ENCODE measurements at places on chromosomes 2 and 18.

DNA sequence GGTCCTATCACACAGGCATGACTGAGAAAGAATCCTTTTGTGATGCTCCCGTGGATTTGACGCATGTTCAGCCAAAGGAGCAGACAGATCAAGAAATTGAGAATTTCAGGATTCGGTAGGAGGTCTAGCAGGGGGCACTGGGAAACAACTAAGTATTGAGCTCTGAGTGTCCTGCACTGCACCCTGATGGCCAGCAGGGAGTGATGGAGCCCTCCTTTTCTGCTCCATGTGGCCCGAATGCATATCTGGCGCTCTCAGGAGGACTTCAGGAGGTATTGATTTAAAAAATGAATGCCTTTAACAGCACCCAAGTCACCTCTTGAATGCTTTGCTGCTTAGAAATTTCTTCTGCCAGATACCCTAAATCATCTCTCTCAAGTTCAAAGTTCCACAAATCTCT is 58.0 kb downstream of the ZNF519 start:
- no peak for DNase-seq

DNA sequence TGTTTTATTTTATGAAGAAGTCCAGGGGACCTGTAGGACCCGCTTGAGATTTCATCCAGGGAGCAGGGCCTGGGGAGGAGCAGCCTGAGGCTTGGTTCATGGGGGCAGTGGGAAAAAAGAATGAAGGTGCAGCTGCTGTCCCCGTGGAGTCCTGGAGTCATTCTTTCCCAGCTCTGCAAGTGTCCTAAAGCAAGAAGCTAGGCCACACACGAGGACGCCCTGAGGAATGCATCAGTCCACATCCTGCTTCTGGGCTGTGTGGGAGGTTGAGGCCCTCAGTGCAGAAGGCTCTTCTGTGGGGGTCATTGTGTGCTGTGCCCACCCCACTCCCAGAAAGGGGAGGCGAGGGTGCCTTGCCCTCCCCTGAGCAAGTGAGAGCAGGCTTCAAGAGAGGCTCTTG is 179.9 kb upstream of the HS6ST1 start:
- no peak for DNase-seq

GRCh38 chr2:30645745-30646119 is 161.5 kb downstream of the CAPN13 start:
- DNase-seq: no peak

GRCh38 chr18:53442415-53442783 is 782.1 kb downstream of the MBD2 start:
- DNase-seq: no peak

DNA sequence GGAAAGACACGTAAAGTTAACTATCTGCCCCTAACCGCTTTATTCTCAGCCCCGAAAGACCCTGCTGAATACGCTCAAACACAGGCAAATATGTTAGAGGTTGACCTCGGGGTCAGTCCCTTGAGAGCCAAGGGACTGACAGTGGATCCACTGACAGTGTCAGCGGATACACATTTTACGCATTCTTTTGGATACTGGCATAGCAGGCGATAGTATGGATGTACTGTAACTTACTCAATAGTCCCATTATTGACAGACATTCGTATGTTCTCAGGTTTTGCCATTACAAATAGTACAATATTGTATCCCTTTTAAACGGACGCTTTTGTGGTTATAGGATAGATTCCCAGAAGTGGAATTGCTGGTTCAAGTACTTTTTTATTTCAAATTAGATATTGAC is 13.4 kb downstream of the ATP6V1B1 start:
- DNase-seq: no peak

DNA sequence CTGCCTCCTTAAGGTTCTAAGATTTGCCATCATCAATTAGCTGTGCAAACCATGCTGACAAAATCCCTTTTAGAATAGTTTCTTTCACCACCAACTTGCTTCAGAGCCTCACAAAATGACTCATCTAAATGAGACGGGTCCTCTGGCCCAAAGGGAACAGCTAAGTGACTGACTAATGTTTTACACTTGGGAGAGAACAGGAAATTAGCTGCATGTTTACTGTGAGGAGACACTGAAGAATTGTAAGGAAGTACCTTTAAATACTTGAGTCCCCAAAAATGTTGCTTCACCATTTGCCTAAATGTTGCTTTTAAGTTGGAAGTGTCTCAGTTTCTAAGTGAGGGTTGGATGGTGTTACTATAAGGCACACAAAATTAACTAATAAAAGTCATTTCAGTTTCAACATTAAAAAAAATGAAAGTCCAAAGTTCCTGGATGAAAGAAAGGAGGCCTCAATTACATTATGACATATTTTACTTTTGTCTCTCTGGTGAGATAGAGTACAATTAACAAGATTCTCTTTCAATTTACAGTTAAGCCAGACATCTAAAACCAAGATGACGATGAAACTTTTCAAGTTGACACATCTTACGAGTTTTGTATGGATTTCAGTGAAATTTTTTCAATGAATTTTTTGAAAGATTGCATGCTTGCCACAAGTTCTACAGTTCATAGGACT is 229.1 kb upstream of the FN1 start:
- no peak for DNase-seq

DNA sequence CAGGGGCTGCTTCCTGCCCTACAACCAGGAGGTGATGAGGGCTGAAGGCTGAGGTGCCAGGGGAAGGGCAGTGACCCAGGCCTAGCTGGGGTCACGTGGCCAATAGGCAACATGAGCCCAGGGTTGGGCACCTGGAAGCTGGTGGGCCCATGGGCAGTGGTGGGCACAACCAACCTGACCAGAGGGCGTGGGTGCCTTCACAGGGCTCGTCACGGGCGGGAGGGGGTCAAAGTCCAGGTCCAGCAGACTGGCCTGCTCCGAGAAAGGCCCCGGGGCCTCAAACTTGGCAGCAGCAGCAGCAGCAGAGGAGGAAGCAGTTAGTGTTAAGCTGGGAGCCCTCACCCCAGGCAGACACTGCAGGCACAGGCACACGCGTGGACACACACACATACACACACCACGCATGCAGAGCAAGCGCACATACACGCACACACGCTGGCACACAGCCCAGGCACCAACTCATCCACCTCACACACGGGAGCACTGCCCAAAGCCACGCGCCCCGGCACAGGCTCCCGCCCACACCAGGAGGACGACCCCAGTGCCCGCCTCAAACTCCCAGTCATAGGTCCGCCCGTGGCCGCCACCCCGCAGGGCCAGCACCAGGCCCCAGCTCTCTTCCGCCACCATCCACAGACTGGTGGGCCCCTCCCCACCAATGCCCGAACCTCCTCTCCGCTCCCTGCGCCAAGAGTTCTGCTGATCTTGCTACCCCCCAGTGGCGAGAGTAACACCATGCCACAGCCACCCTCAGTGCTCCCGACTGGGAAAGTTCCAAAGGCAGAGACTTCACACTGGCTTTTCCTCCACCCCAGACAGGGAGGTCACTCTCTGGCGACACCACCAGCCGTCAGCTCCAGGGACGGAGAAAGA is 53.0 kb downstream of the BIN1 start:
- DNase-seq: no peak

DNA sequence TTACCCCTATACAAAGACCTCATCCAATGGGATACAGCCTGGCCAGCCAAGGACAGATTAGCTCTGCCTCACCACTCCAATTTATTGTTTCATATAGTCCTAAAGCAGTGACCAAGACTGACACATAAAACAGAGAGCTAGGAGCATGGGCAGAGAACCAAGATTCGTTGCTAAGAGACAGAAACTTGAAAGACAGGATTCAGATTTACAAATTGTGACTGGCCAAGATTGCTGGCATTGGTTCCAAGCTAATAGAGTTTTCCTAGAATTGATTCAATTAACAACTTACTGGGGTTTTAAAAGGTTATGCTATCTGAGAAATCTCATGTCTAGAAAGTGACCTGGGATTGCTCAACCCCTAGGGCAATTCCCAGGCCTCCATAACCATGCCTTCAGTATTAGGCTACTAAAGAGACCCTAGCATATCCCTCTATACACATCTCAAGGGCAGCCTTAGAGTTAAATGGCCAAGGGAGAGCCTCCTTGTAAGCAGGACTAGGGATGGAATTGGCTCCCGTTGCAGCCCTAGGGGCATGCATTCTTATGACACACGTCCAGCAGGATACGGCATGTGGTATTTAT is 75.6 kb downstream of the ICOS start:
- DNase-seq: no peak

DNA sequence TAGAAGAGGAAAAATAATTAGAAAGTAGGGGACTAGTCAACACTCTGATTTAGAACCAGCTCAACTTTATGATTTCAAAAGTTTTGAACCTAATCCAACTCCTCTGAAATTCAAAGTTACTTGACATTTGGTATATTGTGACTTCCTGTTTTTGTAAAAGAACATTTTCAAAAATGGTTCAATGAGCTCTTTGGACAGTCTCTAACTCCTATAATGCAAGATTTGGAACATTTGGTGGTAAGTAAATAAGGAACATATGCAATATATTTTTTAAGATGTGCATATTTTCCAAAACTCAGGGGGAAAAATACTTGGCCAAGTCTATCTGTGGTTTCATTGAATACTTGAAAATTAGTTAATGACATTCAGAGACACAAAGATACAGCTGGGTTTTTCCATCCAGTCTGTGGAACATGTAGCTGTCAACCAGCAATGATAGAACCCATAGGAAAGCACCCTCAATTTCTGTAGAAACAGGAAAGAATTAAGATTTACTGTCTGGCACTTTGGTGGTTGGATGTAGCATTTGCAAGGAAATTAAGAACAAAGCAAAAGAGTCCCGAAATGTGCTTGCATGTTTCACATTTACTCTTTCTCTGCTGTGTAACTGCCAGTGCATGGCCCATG is 17.0 kb upstream of the ANKRD44 start:
- no peak for DNase-seq

- DNase-seq: no peak
Measured at GRCh38 chr2:219650426-219651248, 23.2 kb downstream of the SLC4A3 start.

- DNase-seq: no peak
Measured at GRCh38 chr2:101114268-101114783, 36.9 kb downstream of the TBC1D8 start.

- DNase-seq: no peak
Measured at GRCh38 chr2:173472112-173472511, 117.4 kb downstream of the CDCA7 start.

GRCh38 chr18:49459404-49460171 is 857 bp downstream of the DYM start:
- DNase-seq: no peak

- DNase-seq: no peak
Measured at GRCh38 chr2:105674859-105675541, 69.7 kb upstream of the NCK2 start.

- peak; percentile 81 for DNase-seq
Measured at GRCh38 chr2:113910110-113910717, 20.3 kb downstream of the ACTR3 start.

- DNase-seq: no peak
Measured at GRCh38 chr2:61109291-61109690, 43.6 kb downstream of the SANBR start.

GRCh38 chr2:174383796-174384195 is 11.7 kb upstream of the SCRN3 start:
- DNase-seq: no peak

GRCh38 chr18:13452388-13452811 is 233.8 kb downstream of the LDLRAD4 start:
- DNase-seq: no peak

GRCh38 chr2:217685255-217685605 is 317.6 kb downstream of the TNS1 start:
- no peak for DNase-seq

DNA sequence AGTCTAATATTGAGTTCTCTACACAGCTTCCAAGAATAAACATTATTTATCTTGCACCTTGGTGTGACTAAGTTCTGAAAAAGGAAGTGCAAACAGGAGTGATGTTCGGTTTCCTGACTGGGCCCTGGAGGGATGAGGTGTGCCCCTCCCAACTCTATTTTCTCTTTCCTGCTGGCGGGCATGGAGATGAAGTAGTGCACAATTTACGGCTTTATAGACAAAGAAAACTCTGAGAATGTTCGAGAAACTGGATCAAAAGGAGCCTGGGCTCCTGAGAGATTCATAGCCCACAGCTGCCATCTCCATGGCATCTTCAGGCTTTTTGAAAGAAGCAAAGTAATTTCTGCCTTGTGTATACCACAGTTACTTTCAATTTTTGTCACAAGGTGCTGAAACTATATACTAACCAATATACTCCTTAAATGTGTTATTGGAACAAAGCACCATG is 22.3 kb downstream of the LRATD1 start:
- DNase-seq: no peak

- DNase-seq: no peak
Measured at GRCh38 chr2:62304429-62305417, 108.8 kb downstream of the B3GNT2 start.
